ENCODE measurements at places on chromosomes 11 and 22.

DNA sequence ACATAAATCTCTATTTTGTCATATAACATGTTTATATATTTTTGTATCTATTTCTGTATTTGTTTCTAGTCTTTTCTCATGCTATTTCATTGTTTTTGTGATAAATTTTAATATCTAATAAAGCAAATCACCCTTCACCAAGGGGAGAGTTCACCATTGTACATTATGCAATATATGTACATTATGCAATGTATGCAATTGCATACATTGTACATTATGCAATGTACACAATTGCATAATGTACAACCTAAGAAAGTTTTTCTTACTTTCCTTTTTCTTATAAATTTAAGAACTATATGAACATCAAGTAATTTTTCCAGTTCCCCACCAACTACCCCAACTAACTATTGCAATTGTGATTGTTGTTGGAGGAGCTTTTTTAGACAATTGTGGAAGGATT is 44.1 kb upstream of the GLYATL2 start:
- DNase-seq, result no peak

DNA sequence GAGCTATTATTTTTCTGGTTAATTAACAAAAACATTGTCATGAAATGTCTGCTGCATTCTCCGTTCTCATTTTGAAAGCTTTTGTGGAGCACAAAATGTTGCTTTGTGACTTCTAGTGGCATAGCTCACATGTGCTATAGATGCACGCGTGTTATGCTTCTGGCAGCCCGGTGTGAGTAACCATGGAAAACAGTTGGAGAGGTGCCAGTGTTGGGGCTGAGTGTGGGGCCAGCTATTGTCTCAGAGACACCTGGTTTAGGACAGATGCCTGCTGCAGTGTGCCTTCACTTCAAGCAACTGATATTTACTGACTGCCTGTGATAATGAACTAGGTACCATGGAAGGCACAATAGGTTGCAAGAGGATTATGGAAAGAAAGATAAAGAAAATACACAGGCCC is 760.6 kb downstream of the NTM start:
- DNase-seq, result peak; percentile 35

DNA sequence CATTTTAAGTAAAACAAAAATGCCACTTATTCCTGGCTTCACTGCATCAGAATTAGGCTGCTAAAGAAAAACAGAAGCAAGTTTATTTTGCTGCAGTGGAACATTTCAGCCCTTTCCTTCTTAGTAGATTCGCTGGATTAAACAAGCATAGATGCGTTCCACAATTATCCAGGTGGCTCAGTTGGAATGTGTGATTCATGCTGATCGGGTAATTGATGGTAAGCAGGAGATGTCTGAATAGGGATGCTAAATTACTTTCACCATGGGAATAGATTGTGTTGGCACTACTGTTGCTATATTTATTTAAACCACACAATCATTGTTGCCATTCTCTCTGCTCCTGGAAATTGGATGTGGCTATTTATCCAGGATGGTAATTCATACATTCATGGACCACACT is 440.1 kb upstream of the DDI1 start:
- no peak for DNase-seq

GRCh38 chr22:19795617-19796008 is 35.0 kb downstream of the TBX1 start:
- DNase-seq, result peak; percentile 52

DNA sequence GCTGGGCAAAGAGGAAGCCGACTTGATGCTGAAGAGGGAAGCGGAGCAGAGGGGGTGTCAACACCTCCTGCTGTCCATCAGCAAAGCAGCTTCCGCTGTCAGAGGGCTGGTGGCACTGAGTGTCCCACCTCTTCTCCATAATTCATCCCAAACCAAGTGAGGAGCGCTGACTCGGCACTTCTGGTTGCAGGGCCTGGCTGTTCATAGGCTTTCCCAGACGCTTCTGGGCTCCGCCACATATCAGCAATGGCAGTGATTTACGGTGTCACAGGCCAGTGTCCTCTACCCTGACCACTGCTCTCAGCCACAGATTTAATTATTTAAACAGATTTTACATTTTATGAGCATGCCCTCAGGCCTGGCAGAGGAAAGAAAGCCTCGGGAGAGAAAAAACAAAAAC is 70.1 kb upstream of the TENM4 start:
- DNase-seq, result no peak

GRCh38 chr22:41383085-41383484 is 1.3 kb downstream of the TEF start:
- DNase-seq, result no peak

GRCh38 chr11:78645226-78646202 is 70.8 kb upstream of the NARS2 start:
- peak; percentile 53 for DNase-seq

DNA sequence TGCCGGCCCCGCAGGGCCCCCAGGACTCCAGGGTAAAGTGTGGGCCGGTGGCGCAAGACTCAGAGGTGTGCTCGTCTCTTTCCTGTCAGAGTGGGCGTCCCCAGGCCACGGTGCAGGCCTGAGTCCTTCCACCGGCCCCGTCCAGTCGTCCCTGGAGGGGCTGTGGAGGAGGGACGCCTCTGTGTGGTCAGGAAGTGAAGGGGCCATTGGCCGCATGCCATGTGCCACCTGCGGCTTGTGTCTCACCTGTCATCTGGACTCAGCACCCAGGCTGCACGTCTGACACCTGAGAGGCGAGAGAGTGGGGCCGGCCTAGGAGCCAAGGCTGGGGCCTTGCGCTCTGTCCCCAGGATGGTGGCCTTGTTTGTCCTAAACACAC is 25.2 kb downstream of the MUC6 start:
- no peak for DNase-seq

DNA sequence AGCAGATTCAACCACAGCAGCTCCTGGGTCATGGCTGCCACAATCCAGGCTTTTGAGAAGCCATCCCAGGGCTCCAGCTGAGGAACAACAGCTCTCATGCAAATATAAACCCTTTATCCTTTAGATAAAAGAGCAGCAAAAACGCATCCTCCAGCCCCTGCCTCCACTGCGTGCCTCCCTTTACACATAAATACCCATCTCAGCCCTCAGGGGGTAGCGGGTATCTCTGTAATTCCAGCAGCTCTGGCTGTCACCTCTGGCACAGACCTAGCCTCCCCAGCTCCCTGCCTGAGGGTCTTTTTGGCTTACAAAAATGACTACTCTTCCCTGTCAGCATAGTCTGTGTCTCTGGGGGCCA is 21.6 kb downstream of the LMO1 start:
- DNase-seq, result no peak

GRCh38 chr11:68828155-68828931 is 13.4 kb downstream of the CPT1A start:
- no peak for DNase-seq

DNA sequence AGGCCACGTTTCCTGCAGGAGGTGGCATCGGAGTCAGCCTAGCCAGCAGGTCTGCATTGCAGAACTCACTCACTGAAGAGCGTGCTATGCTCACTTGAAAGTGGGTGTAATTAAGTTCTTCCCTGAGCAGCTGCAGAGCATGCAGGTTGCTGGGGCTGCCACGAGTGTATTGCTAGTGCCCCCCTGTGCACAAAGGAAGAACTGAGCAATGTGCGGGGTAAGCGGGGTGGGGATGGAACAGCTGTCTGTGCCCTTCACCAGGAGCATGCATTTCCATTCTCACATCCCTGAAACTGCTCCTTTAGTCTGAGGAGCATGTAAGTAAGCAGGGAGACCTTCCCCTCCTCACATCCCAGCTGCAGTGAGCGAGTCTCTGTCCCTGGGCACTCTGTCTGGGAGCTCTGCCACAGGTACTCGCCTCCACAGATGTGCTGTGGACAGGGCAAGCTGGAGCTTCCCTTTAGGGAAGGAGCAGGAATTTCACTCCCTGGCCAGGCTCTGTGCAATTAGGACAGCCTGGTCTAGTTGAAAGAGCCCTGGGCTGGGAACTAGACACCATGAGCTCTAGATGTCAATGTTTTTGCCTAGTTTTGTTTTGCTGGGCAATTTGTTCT is 1031.8 kb downstream of the NTM start:
- DNase-seq, result peak; percentile 63

DNA sequence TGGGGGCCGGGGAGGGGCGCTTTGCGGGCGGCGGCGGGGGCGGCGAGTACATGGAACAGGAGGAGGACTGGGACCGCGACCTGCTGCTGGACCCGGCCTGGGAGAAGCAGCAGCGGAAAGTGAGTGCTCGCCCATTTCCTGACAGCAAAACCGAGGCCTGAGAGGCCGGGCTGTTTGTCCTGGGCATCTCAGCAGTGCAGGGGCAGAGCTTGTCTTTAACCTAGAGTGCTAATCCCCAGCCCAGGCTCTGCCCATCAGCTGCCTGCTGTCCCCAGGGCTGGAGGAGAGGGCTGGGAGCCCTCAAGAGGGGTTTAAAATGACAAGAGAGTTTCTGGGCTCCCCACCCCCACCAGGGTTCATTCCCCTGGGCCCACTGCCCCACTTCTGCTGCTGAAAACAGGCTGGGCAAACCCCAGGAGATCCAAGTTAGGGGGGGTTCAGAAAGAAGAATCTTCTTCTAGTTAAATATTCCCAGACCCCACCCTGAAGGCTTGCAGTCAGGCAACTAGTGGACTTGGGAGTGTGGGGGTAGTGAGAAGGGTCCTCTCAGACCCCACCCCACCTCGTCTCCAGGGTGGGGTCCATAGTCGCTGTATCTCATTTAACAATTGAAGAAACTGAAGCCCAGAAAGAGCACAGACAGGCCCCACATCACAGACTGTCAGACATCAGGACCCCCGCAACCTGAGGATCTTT is 411 bp downstream of the ACTN3 start:
- no peak for DNase-seq

DNA sequence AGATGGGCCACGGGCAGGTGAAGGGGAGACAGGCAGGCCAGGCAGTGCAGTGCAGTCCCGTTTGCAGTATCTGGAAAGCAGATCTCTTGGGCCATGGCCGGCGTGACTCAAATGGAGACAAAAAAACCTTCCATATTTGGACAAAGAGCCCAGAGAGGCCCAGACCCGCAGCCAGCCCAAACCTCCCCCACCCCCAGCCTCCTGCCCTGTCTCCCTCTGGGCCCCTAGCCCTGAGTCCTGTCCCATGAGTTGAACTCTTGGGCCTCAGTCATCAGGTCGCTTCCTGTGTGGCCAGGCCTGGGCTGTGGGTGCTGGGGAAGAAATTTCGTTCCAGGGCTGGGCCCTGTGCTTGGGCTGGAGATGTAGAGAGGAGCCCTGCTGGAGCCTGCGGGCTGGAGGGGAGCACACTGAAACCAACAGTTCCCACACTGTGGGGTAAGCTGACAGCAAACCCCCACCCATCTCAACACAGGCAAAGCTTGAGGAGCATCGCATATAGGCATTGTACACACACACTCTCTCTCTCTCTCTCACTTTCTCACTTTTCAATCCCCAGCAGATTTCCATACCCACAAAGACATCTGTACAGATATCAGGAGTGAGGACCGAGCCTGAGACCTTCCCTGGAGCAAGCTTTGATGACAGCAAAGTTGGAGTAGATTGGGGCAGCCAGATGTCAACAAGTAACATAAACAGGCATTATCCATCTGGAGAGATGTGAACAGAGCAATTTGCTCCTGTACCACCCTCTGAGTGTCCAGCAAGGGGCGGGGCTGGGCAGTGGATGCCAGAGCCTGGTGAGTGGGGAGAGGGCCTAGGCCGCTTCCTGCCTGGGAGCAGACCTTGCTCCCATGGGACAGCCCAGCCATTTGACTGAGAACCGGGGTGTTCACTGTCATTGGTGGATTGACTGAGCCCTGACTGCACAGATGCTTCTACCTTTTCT is 17.2 kb downstream of the ARHGEF17 start:
- DNase-seq, result peak; percentile 69

GRCh38 chr11:134973801-134974200 is 561.8 kb upstream of the B3GAT1 start:
- no peak for DNase-seq

GRCh38 chr22:50656122-50657070 is 16.2 kb upstream of the SHANK3 start:
- peak; percentile 79 for DNase-seq

DNA sequence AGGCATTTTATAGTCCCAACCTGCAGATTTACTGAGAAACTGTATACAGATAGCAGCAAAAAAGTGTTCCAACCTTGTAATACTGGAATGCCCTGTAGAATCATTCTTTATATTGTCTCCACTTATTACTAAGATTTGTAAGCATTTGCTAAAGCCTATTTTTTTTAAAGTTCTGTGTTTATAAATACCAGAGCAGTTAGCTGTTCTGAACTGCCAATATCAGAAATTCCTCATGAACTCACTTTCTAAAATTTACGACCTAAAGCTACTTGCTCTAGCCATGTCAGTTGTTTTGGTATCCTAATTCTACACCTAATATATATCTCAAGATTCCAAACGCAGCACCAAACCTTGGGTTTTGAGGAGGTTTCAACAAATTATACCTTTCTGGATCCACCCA is 103.2 kb downstream of the C11orf65 start:
- peak; percentile 46 for DNase-seq

- DNase-seq, result peak; percentile 65
Observed at GRCh38 chr11:116166573-116167465, 606.0 kb downstream of the BUD13 start.

DNA sequence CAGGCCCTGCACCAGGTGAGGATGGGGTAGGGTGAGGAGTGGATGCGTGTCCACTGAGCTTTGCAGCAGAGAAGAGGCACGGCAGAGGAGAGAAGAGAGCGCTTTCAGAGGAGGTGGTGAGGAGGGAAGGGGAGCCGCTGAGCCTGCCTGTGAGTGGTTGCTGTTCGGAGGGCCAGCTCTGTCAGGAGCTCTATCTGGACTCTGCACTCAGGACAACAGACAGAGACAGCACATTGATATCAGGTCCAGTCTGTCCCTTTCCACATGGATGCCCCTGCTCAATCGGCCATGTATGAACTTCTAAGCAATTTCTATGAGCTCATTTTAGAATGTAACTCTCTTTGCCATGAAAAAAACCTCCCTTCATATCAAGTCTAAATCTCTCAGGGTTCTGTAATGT is 158.6 kb downstream of the KIRREL3 start:
- no peak for DNase-seq

GRCh38 chr11:9138612-9139579 is 47.5 kb upstream of the SCUBE2 start:
- peak; percentile 86 for DNase-seq

- no peak for DNase-seq
Observed at GRCh38 chr11:8230921-8231847, 32.5 kb downstream of the LMO1 start.

GRCh38 chr11:114172055-114172861 is 112.7 kb downstream of the ZBTB16 start:
- no peak for DNase-seq

DNA sequence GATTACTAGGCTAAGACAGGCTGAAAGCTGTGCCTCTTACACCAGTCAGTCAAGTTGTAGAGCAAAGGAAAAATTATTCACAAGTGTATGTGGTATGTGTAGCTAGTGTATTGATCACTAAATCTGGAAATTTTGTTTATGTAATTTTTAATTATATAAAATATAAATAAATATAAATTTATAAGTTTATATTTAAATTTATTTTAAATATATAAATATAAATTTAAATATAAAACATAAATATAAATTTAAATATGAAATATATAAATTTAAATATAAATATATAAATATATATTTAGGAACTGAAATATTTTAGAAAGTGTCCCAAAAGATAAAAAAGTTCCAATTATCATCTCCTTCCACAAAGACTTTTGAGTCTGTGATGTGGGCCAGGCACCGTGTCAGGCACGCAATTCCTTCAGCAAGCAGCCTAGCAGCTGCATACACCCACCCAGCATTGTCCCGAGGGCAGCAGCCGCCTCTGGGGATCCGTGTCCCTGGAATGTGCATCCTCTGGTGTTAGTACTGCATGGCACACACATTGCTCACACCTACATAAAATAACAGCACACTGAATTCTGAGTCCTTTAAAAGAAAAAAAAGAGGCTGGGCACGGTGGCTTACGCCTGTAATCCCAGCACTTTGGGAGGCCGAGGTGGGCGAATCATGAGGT is 1098.0 kb downstream of the BRD1 start:
- no peak for DNase-seq
